ENCODE measurements at places on chromosomes 1 and 21.

DNA sequence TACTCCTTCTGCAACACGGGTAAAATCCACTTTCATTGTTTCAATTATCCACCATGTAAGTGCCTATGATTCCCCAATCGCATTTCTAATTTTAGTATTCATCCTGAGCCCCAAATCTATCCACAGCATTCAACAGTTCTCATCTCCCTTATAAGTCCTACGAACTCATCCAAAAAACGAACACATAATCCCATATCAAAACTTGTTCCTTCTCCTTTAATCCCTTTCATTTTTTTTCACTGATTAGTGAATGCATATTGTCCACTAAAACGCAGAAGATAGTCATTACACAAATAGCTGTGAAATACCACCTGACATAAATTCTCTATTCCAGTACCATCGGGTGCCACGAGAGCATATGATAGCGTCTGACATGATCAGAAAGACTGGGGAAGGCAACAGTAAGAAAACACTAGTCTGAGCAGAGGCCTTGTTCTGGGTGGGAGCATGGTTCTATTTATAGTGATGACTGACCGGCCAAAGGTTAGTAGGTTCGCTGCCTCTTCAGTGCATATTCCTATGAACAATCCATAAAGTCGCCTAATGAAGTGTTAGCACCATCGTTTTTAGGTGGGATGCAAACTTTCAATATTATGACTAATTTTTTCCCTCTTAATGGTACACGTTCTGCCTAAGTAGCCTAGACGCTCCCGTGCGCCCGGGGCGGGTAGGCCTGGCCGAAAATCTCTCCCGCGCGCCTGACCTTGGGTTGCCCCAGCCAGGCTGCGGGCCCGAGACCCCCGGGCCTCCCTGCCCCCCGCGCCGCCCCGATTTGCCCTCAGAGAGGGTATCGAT, 648 bp downstream of the ATP5PF start:
- no peaks in the 10 kb centered on the region for H3K27me3 ChIP-seq
- H3K27ac ChIP-seq, result peak overlapping the region; percentile 100
- peaks cover 24% of the 10 kb centered on the region for H3K4me1 ChIP-seq
- DNase-seq, result no peak

GRCh38 chr1:4367230-4367777, 287.1 kb upstream of the AJAP1 start:
- H3K27ac ChIP-seq, result no peak overlapping the region
- no peak overlapping the region for H3K4me3 ChIP-seq
- no peak for DNase-seq
- no peaks in the 10 kb centered on the region for H3K36me3 ChIP-seq
- H3K4me1 ChIP-seq, result no peaks in the 10 kb centered on the region
- no peaks in the 10 kb centered on the region for H3K27me3 ChIP-seq

DNA sequence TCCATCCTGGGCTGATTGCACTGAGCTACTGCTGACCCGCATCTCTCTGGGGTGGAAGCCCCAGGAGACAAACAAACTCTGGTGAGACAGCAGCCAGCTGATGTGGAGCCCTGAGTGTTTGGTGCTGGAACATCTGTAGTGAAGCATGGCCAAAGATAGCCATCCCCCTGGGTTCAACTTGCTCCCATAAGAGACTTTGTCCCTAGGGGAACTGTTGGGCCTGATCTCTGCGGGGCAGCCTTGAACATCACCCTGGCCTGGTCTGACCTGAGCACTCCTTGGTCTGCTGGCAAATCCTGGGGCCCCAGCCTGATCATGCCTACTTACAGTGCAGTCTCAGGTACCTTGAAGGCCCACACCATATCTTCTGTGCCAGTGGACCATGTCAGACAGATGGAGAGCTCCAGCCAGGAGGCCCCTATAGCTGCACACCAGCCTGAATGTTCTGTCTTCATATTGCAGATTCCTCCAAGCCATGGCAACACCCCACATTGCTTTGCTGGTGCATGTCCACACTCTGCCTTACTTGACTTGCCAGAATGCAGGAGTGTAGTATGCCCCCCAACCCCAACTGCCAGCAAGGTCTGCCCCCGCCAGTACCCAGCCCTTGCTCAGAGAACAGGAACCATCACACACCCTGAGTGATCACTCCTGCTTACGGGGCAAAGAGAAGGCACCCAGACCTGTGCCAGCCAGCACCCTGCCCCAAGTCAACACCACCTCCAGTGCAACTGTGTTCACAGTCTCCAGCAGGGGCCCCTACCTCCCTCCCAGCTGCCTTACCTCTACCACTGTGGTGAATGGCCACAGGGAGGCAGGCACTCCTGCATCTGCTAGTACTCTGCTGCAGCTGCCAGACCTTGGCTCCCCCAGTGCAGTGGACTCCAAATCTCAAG, 690.5 kb upstream of the NR5A2 start:
- no peaks in the 10 kb centered on the region for H3K4me1 ChIP-seq
- no peak overlapping the region for H3K4me3 ChIP-seq
- H3K27ac ChIP-seq, result no peak overlapping the region
- H3K27me3 ChIP-seq, result no peaks in the 10 kb centered on the region
- H3K36me3 ChIP-seq, result no peaks in the 10 kb centered on the region
- no peak for DNase-seq

- H3K4me1 ChIP-seq, result no peaks in the 10 kb centered on the region
- no peak overlapping the region for H3K27ac ChIP-seq
- no peaks in the 10 kb centered on the region for H3K27me3 ChIP-seq
- H3K4me3 ChIP-seq, result no peak overlapping the region
- no peak for DNase-seq
Observed at GRCh38 chr1:191707288-191707687, 451.0 kb upstream of the RGS18 start.

GRCh38 chr1:167489571-167490340, 28.6 kb downstream of the CD247 start:
- H3K27me3 ChIP-seq, result peaks cover 14% of the 10 kb centered on the region
- no peak overlapping the region for H3K4me3 ChIP-seq
- no peak overlapping the region for H3K27ac ChIP-seq
- H3K4me1 ChIP-seq, result peaks cover 17% of the 10 kb centered on the region

GRCh38 chr1:43315963-43316737, 15.4 kb downstream of the TIE1 start:
- H3K36me3 ChIP-seq, result no peaks in the 10 kb centered on the region
- H3K4me1 ChIP-seq, result peaks cover 3% of the 10 kb centered on the region
- H3K27ac ChIP-seq, result no peak overlapping the region
- no peak for DNase-seq

DNA sequence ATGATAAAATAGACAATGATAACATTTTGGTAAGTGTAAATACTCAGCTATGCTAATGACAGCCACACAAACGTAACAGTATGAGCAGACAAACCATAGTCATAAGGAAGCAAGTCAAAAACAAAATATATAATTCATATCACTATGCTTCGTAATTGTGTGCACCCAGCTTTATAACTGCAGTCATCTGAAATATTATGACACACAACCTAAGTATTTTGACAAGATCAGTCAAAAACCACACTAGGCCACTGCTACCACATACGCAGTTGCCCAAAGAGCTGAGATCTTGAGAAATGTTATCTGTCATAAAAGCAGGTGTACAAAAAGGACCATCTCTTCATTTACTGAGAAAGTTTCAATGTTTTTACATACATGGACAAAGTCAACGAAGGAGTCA, 26.0 kb downstream of the RNASEL start:
- no peak for DNase-seq
- no peak overlapping the region for H3K27ac ChIP-seq
- no peaks in the 10 kb centered on the region for H3K4me1 ChIP-seq
- H3K36me3 ChIP-seq, result no peaks in the 10 kb centered on the region
- H3K4me3 ChIP-seq, result no peak overlapping the region

All from progenitor cell of endocrine pancreas (in vitro differentiated cells).